ENCODE measurements at places on chromosomes 7 and 10.

GRCh38 chr10:123795196-123795780 lies 96.3 kb downstream of the CPXM2 start:
- DNase-seq = no peak

- peak; percentile 47 for DNase-seq
Measured at GRCh38 chr10:72875250-72876055, 18.1 kb upstream of the OIT3 start.

DNA sequence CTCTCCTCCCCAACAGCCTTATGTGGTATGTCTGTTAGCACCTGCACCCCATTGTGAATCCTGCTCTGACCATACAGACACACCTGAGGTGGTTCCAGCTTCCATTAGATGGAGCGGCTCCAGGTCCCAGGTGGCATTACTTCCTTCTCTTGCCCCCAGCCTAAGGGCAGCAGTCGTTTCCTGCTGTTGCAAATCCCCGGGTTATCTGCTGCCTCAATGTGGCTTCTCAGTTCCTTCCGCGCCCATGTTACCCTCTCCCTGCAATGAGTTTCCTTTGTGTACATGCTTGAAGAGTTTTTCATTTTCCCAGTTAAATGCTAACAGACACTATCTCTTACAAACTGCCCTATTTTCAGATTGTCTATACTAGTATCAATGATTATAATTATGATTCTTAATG lies 62.8 kb upstream of the PRKCQ start:
- DNase-seq = no peak

- DNase-seq = no peak
Measured at GRCh38 chr10:3756360-3756740, 28.7 kb downstream of the KLF6 start.

- no peak for DNase-seq
Measured at GRCh38 chr10:6025683-6026255, 36.4 kb downstream of the IL2RA start.
